Activated T-helper 2 cell treated with anti-CD3 and anti-CD28 coated beads, Interferon-gamma antibody, Interleukin-2, Interleukin-4, amounts not matched to agents 10 μg/mL and 5 μg/mL and 100 μg/mL, durations not matched to agents 14 hours and 24 hours and 36 hours (primary cell): ENCODE measurements at places on chromosomes 4 and X. TPM values are rescaled to one million over a fixed set of nuclear protein-coding genes. Genes with fewer than 3 reads are reported as not detected.

Gene GPR119
- not detected in 2 replicates for total RNA-seq

Gene MAP7D2
- total RNA-seq: 0.21 and 0.46 TPM in 2 replicates

Gene DGKK
- not detected in 2 replicates for total RNA-seq

Gene PRAF2
- total RNA-seq: 14.2 and 14.4 TPM in 2 replicates

Gene ATP1B4
- not detected in 2 replicates for total RNA-seq

Gene HDX
- total RNA-seq: 2.5 and 2.6 TPM in 2 replicates

DNA sequence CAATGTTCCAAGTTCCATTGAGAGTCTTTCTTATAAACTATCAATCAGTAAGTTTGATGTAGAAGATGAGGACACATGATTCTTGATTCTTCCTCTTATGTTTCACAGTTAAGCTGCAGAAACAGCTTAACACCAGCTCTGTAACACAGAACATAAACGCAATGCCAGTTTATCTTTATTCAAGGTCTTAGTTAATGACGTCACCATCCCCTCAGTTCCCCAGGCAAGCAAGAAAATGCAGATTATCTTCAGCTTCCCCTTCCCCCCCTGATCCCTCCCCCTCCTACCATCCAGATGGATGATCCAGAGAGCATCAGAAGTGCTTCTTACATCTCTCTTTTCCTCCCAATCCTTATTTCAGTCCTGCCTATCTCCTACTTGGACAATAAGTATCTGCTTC, 4.4 kb upstream of the SH3RF1 start:
- no peak for DNase-seq
- no peak overlapping the region for H3K4me3 ChIP-seq
- no peak overlapping the region for H3K27ac ChIP-seq
- H3K27me3 ChIP-seq: peaks cover 50% of the 10 kb centered on the region
- H3K36me3 ChIP-seq: no peaks in the 10 kb centered on the region

DNA sequence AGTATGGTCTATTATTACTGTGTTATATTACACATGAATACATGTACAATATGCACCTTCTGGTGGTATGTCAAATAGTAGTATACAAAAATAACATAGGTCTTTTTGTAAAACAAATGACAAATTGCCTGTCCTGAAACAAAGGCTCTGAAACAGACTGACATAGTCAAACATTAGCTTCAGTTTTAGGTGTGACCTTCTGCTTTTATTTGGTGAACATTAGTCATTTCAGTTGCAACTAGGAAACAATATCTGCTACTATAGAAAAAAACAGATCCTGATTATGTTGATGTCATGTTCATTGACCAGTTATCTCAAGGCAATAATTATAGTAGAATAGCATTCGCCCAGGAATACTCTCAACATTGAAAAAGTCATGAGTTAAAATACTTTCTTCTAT, 123.0 kb downstream of the CHRNA9 start:
- H3K27me3 ChIP-seq: no peaks in the 10 kb centered on the region
- H3K36me3 ChIP-seq: peaks cover 8% of the 10 kb centered on the region
- no peak overlapping the region for H3K27ac ChIP-seq
- peaks cover 22% of the 10 kb centered on the region for H3K4me1 ChIP-seq
- no peak overlapping the region for H3K4me3 ChIP-seq

DNA sequence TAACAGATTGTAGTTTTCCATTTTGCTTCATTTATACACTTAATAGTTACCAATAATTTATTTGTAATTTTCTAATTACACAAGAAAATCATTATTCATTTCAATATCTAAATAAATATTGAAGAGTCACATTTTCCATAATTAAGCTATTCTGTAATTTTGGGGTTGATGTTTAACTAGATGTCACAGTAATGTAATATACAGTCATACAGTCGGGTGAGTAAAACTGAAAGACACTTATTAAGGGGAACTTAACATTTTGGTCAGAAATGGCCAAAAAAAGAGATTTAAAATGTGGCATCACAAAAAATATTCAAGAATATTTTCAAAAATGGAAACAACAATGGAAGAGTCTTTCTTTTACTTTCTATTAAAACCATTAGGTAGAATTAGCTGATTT, 1080.3 kb downstream of the ARAP2 start:
- no peak overlapping the region for H3K27ac ChIP-seq
- H3K4me1 ChIP-seq: no peaks in the 10 kb centered on the region
- H3K36me3 ChIP-seq: no peaks in the 10 kb centered on the region
- no peaks in the 10 kb centered on the region for H3K27me3 ChIP-seq

GRCh38 chrX:68842781-68843581, 14.2 kb downstream of the EFNB1 start:
- no peak overlapping the region for H3K27ac ChIP-seq
- DNase-seq: no peak
- no peaks in the 10 kb centered on the region for H3K27me3 ChIP-seq
- H3K4me3 ChIP-seq: no peak overlapping the region
- no peaks in the 10 kb centered on the region for H3K4me1 ChIP-seq

- no peaks in the 10 kb centered on the region for H3K36me3 ChIP-seq
- H3K27ac ChIP-seq: no peak overlapping the region
- no peak overlapping the region for H3K4me3 ChIP-seq
- peaks cover 10% of the 10 kb centered on the region for H3K4me1 ChIP-seq
- no peak for DNase-seq
- H3K27me3 ChIP-seq: peaks cover 10% of the 10 kb centered on the region
These were observed 264.1 kb upstream of the GATB start for GRCh38 chr4:152024881-152025280.

DNA sequence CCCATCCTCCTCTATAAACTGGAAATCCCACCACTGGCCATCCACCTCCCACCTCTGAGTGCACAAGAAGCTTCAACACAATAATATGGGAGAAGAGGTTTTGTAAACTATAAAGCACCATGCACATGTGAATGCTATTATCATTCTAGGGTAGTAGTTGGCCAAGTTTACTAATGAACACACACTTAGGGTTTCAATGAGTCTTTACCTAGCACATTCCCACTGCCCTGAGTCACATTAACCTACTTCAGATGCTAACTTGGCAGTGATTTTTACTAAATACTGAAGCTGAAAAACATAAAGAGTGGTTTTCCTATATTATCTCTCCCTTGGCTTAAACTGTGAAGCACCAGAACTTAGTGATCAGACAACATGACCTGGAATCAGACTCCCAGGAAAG, 93.9 kb downstream of the SH3KBP1 start:
- H3K36me3 ChIP-seq: peaks cover 44% of the 10 kb centered on the region
- no peaks in the 10 kb centered on the region for H3K27me3 ChIP-seq
- H3K4me3 ChIP-seq: no peak overlapping the region
- no peak for DNase-seq
- peak overlapping the region; percentile 28 for H3K27ac ChIP-seq

GRCh38 chrX:307261-308111, 11.1 kb downstream of the GTPBP6 start:
- no peak overlapping the region for H3K4me3 ChIP-seq
- no peaks in the 10 kb centered on the region for H3K27me3 ChIP-seq
- no peak overlapping the region for H3K27ac ChIP-seq
- peaks cover 44% of the 10 kb centered on the region for H3K36me3 ChIP-seq

DNA sequence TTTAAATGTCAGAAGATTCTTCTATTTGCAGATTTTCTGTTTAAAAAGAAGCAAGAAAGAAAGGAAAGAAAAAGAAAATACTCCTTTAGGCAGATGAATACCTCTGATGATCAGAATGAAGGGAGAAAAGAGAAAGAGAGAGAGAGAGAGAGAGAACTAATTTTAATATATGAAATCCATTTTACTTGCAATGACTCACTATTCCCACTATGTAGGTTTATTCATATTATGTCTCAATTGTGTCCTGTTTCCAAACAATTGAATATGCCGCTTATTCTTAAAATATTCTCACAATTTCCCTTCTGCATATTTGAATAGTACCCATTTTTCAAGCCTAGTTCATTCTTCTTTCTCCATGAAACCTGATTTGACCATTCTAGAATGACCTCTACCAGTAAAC, 11.7 kb downstream of the MEPE start:
- H3K36me3 ChIP-seq: no peaks in the 10 kb centered on the region
- H3K27ac ChIP-seq: no peak overlapping the region
- no peak overlapping the region for H3K4me3 ChIP-seq
- peaks cover 48% of the 10 kb centered on the region for H3K27me3 ChIP-seq
- H3K4me1 ChIP-seq: peaks cover 9% of the 10 kb centered on the region

DNA sequence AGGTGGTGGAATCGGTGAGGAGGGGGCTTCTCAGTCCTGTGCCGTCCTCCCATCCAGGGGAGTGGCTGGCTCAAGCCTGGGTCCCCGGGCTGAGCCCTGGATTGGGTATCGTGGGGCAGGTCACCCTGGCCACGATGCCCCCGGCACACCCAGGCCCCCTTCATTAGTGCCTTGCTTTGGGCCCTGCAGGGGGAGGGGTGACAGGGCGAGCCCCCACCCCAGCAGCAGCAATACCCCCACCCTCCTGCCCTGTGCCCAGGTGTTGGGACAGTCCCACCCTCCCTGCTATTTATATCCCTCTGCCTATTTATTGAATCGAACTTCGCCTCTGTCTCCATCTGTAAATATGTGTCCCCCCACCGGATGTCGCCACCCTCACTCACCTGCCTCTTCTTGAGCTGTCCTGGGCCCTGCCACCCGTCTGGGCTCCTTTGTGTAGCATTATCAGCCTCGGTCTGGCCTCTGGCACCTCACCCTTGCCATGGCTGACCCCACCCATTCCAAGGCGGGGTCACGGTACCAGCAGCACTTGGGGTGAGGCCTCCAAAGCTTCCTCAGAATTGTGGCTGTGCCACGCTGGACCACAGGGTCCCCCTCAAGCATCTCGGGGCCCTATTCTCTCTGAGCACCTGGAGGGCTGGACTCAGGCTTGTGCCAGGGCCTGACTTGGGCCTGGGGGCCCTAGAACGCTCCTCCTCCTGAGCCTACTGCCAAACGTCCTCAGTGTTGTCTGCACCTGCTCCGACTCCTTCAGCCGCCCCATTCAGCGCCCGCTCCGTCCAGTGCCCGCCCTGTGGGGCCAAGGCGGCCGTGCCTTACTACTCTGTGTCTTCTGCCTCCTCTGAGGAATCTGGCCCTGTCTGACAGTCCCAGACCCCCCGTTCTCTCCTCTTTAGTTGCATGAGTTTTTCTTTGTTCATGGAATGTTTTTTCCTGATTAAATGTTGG, 6.1 kb downstream of the LAGE3 start:
- H3K27ac ChIP-seq: no peak overlapping the region
- H3K27me3 ChIP-seq: no peaks in the 10 kb centered on the region
- H3K4me3 ChIP-seq: no peak overlapping the region
- H3K36me3 ChIP-seq: peaks cover 32% of the 10 kb centered on the region

GRCh38 chr4:8148785-8149435, 9.7 kb downstream of the ABLIM2 start:
- H3K4me3 ChIP-seq: no peak overlapping the region
- H3K27me3 ChIP-seq: no peaks in the 10 kb centered on the region
- H3K27ac ChIP-seq: no peak overlapping the region
- H3K4me1 ChIP-seq: no peaks in the 10 kb centered on the region

DNA sequence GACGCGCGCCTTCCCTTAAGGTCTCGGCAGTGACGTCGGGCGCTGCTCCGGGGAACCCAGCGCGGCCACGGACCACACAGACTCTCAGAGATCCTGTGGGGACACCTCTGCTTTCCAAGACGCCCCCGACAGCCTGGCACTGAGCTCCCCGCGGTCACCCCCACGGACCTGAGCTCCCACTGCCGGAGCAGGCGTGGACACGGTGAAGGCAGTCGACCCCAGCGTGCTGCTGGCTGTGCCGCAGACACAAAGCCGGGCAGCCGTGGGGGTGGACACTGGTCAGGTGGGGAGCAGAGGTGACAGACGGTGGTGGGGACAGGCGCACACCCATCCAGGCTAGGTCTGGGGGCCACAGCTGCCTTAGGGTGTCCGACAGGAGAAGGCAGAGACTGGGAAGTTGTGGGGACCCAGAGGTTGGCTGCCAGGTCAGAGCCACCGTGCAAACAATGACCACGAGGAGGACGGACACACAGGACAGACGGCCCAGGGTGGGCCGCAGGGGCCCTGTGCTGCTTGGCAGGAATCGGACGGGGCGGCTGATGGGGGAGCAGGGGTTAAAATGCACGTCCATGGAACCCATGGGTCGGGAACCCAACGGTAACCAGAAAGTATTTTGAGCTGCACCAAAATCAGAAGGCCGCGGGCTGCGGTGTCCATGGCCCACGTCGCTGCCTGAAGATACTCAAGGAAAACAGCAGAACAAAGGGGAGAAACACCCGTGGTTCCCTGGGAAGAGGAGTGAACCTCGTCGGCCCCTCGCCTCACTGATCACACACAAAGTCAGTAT, 16.6 kb upstream of the GTPBP6 start:
- H3K27ac ChIP-seq: no peak overlapping the region
- H3K36me3 ChIP-seq: peaks cover 28% of the 10 kb centered on the region
- H3K4me1 ChIP-seq: no peaks in the 10 kb centered on the region
- DNase-seq: no peak
